Stimulated activated CD4-positive, alpha-beta T cell treated with anti-CD3 and anti-CD28 coated beads, Interleukin-12 subunit alpha, Interleukin-12 subunit beta, amount 100 ng/mL, for 4 hours (primary cell): ENCODE measurements at places on chromosomes 1 and 21.

GRCh38 chr1:39497585-39497984 lies 6.1 kb downstream of the BMP8A start:
- DNase-seq = no peak

- no peak for DNase-seq
Observed at GRCh38 chr1:170765279-170765678, 101.3 kb downstream of the PRRX1 start.

DNA sequence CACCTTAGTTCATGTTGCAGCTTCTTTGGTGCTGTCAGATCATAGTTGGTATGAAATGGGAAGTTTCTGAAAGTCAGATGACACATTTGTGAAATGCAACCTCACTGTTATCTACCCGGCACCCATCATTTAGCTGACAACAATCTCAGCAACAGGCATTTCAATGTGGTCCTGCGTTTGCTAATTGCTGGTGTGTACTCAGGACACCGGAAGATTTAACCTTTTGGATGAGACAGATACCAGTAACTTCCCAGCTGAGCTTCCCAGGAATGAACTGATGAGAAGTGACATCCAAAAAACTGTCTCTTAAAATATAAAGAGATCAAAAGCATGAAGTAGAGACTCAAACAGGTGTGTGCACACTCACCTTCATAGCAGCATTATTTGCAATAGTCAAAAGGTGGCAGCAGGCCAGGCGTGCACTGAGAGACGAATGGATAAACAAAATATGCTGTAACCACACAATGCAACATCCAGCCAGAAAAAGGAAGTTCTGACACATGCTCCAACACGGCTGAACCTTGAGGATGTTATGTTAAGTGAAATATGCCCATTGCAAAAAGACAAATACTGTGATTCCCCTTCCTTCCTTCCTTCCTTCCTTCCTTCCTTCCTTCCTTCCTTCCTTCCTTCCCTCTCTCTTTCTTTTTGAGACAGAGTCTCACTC lies 7.9 kb upstream of the CLDN14 start:
- no peak for DNase-seq

DNA sequence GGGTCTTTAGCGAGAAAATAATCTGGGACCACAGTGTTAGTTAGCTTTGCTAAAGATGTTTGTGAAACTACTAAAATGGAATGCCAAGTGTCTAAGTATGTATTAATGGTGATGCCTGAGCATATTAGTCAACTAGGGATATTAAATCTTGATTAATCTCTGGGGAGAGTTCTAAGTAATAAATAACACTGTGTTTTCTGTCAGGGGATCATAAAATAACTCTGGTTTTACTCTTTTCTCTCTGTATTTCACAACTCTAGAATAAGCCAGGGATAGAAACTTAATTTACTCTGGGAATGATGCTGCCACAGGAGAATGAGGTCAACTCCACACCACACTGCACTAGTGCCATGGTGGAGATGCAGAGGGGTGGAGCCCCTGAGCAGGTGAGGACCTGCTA lies 399.2 kb downstream of the PTBP2 start:
- no peak for DNase-seq

GRCh38 chr21:41861987-41862386 lies 17.2 kb downstream of the PRDM15 start:
- no peak for DNase-seq
